NCI-H187 treated with DMSO at 0.1 percent for 48 hours (cell line): ENCODE measurements at places on chromosomes 6 and 20.

DNA sequence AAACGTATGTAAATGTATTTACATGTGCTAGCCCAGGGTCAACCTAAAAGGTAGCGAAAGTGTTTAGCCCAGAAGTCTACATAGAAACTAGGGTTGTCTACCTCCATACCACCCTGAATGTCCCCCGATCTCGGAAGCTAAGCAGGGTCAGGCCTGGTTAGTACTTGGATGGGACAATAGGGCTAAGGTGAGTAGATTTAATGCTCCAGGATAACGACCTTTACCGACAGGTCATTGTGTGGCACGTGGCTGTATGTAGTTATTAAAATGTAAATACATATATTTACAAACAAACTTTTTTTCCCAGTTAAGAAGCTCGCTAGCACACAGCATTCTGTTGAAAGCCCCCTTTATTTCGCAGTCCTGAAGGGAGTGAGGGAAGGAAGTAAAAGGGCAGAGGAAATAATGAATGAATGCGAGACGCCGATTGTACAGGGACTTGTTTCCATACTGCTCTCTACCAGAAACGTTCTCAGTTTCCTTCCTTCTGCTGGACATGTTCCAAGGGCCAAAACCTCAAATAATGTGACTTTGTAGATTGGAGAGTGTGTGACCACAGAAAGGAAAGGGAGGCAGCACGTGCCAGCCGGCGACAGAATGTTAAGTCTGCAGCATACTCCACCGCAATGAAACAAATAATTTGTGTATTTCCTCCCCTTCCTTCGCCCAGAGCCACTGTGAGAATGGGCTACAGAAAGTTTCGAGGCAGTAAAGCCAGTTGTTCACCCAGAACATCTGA, 612 bp downstream of the ADAT2 start:
- DNase-seq, result no peak

- DNase-seq, result no peak
Measured at GRCh38 chr20:48620154-48620506, 207.7 kb downstream of the PREX1 start.

DNA sequence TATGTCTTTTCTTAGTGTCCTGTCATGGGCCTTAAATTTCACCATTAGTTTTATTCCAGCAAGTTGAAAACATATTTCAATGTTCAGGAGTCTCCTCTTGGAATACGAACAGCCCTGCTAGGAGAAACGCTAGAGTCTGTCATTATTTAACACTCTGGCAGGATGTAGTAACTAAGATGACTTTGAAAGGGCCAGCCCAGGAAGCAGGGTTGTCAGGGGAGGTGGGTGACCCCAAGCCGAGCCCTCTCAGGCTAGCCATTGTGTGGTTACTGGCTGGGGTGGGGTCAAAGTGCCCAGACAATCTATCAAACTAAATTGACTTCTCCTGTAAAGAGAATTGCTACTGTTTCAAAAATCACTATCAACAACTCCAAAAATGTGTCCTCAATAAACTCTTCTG, 67.8 kb downstream of the LY86 start:
- no peak for DNase-seq

GRCh38 chr20:47648943-47649342, 136.3 kb downstream of the SULF2 start:
- DNase-seq, result no peak

DNA sequence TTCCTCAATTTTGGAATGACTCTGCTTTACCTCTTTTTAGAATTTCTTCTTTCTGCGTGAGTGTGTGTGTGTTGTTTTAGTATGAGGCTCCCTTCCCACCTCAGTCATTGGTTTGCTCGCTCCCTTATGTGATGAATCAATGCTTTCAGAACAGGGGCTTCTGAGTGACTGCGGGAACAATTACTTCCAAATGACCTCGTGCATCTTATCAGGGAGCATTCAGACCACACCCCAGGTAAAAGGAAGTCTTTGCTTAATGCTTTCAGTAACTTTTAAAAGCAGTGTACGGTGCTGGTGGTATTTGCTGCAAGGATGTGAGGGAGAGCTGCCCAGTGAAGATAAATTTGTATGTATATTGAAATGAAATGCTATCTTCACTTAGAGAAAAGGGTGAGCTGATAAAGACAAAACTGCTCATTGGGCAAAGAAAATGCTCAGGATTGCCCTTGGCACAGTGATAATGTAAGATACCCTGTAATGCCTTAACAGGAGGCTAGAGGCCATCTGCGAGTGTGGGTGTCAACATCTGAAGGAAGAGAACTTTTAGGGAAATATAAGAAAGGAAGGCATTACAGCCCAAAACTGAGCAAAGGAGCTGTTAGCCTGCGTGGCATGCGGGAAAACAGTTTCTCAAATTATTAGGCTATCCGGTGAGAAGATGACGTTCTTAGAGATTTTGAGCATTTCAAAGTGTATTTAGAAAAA, at the start of gene MLIP:
TSS of gene MLIP (plus strand) at position 103 of the 705 bp plus-strand sequence. CDS start at position 140, 37 bp downstream.
- DNase-seq, result no peak

- no peak for DNase-seq
Measured at GRCh38 chr6:64996301-64996700, 710.7 kb downstream of the EYS start.

DNA sequence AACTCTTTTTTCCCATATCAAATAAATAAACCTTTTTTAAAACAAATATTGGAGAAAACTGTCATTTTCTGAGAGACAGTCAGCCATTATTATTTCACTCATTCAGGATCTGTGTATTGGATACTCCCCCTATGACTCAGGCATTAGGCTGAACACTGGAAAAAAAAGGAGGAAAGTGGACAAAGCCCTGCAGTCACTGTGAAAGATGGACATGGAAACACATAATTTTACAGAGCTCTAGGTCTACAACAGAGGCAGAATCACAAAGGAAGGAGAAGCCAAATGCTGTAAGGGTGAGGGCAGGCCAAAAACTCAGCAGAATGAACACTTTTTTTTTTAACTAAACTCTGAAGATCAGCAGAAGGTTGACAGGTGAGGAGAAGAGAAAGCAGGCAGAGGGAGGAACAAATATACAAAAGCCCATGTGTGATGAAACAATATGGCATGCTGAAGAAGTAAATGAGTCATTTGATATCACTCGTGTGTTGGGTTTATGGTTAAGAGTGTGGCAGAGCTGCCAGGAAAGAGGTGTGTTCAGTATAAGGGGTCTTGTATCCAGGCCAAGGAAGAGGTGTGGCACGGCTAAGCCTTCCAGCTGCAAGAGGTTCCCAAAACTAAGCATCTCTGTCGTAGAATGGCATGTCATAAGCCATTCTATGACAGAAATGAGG, 39.1 kb downstream of the EPB41L2 start:
- DNase-seq, result no peak

GRCh38 chr6:126672649-126673048, 332.7 kb downstream of the CENPW start:
- no peak for DNase-seq

- no peak for DNase-seq
Measured at GRCh38 chr20:48626226-48626937, 201.4 kb downstream of the PREX1 start.

DNA sequence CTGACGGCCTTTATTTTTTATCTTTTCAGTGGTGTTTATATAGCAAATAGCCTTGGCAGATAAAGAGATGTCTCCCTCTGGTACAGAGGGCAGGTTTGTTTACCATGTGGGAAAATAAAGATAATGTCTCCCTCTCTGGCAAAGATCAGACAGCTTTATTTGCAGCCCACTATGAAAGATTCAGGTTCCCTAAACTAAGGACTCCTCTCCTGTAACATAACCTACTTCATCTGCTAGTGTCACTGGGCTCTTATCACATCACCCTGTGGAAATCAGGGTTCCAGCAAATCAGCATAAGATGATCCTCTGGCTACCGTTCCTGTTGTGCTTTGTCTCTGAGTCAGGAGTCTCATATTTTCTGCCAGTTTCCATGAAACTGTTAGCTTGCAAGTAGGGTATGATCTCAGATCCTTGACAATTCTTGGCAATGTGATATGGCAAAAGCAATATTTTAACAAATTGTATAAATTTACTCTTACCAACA, 3.1 kb downstream of the FBXL4 start:
- DNase-seq, result no peak
